Placental pericyte (primary cell): ENCODE measurements at places on chromosomes 6 and 20. TPM values are rescaled to one million over a fixed set of nuclear protein-coding genes. Genes with fewer than 3 reads are reported as not detected.

The SRSF3 gene
- total RNA-seq = 130 and 199 TPM in 2 replicates

The HLA-DRA gene
- total RNA-seq = 0.22 and 0.72 TPM in 2 replicates

The VSTM2L gene
- 0.22 and 0.57 TPM in 2 replicates for total RNA-seq

The SNX21 gene
- 51.2 and 79.3 TPM in 2 replicates for total RNA-seq
